HFF-Myc (cell line): ENCODE measurements at places on chromosomes 2 and 18.

GRCh38 chr18:62509779-62510178 is 13.0 kb upstream of the ZCCHC2 start:
- no peak for DNase-seq

DNA sequence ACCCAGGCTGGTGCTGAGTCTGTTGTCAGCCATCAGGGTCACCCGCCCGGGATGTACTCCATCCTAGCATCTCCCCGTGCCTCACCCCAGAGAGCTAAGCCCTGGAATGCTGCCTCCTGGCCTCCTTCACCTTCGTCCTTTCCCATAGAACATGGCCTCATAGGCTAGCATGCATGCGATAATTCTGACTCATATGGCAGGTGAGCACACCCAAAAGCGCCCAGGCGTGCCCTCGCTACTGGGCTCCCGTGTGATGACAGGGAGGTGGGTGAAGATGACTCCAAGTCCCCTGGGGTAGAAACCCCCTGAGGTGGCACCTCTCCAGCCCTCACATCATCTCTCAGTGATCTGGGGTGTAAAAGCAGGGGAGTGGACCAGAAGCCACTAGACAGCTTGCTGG is 7.3 kb downstream of the SPR start:
- DNase-seq = no peak

DNA sequence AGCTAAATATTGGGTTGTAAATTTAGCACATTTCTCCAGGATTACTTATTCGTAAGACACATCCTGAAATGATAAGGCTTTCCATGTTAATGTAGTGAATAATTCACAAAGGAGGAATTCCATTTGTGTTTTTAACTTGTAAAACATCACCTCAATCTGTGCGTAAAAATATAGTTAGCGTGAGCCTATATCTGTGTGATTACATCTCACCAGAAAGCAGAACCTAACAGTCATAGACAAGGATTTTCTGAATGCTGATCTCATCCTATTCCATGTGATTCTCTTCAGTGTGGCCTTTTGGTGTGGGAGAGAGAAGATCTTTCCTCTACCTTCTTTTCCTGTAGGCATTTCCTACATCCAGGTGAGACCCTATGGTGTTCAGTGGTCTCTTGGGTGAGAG is 263.2 kb upstream of the RASGRP3 start:
- DNase-seq = no peak

DNA sequence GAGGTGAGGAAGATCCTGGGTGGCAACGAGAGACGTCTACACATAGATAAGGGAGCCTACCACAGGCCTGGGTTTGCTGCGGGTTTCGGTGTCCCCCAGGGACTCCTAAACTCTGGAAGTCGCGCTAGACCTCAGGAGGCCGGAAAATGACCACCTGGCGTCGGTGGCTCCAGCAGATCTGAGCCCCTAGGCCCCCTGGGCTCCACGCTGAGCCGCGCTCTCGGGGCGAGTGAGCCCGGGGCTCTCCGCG is 987 bp upstream of the DLX1 start:
- DNase-seq = no peak

GRCh38 chr2:119223521-119224390 is at the start of gene STEAP3:
TSS of gene STEAP3 (plus strand) at chr2:119223834. CDS start at chr2:119231013, 7,179 bp downstream.
- DNase-seq = no peak
